ENCODE measurements at places on chromosomes 2 and 18.

- no peak for DNase-seq
- no peak overlapping the region for H3K27ac ChIP-seq
- no peaks in the 10 kb centered on the region for H3K36me3 ChIP-seq
- H3K4me1 ChIP-seq: no peaks in the 10 kb centered on the region
- H3K27me3 ChIP-seq: no peaks in the 10 kb centered on the region
These were observed 314.4 kb upstream of the NT5C1B start for GRCh38 chr2:18903750-18904149.

- peak; percentile 33 for DNase-seq
- H3K4me3 ChIP-seq: peak overlapping the region; percentile 86
- H3K27ac ChIP-seq: no peak overlapping the region
- no peaks in the 10 kb centered on the region for H3K36me3 ChIP-seq
These were observed 71.2 kb downstream of the PLB1 start for GRCh38 chr2:28567061-28567471.

DNA sequence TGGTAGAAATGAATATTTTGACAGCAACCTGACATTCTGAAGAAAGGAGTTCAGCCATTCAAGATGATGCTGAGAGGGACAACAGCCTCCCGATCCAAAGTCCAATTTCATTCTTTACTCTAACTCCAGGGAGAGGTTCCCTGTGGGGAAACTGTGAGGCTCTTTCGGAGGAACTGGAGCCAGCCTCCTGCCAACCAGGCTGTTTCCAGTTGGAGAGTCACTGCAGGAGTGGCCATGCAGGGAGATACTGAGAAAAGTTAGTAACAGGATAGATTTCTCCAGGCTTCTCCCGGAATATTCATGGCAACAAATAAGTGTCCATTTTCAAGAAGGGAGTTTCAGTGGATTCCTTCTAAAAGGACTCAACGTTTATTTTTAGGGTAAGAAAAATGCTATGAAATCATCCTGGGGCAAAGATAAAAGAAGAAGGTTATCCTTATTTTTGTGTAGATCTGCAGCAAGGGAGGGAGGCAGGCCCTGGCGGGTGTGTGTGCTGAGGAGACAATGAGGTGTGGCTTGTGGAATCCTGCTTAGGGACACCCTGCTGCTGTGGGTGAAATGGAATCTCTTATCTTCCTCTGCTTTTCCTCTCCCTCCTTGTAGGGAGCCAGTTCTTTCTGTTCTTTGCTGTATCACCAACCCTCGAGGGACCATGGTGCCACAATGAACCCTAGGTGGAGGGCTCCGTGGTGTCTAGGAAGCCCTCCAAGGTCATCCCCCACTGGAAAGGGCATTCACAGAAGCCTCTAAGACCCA is 18.1 kb downstream of the KLHL14 start:
- no peaks in the 10 kb centered on the region for H3K36me3 ChIP-seq
- peak overlapping the region; percentile 67 for H3K27ac ChIP-seq
- peaks cover 54% of the 10 kb centered on the region for H3K4me1 ChIP-seq
- no peaks in the 10 kb centered on the region for H3K27me3 ChIP-seq
- no peak overlapping the region for H3K4me3 ChIP-seq

GRCh38 chr18:53843113-53843760 is 381.2 kb downstream of the MBD2 start:
- peaks cover 11% of the 10 kb centered on the region for H3K36me3 ChIP-seq
- no peak overlapping the region for H3K4me3 ChIP-seq
- no peaks in the 10 kb centered on the region for H3K27me3 ChIP-seq
- no peak for DNase-seq
- no peak overlapping the region for H3K27ac ChIP-seq

DNA sequence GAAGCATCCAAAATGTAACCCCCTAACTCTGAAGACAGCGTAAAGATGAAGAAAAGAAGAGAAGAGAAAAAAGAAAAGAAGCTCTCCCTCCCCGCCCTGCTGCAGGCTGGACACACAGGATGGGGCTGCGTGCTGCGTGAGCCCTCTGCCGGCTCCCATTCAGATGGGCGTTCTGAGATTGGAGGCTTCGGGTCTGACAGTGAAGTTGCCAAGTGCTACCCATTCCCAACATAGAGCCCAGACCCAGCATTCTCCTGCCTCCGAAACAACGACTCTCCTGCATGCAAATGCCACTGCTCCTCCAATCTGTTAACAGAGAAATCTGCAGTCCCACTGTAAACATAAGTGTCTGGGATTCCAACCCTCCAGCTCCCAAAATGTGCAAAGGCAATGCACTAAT is 234.9 kb downstream of the BCL11A start:
- H3K4me1 ChIP-seq: peaks cover 36% of the 10 kb centered on the region
- H3K4me3 ChIP-seq: no peak overlapping the region
- no peak overlapping the region for H3K27ac ChIP-seq
- H3K27me3 ChIP-seq: no peaks in the 10 kb centered on the region
- no peak for DNase-seq
- H3K36me3 ChIP-seq: no peaks in the 10 kb centered on the region

- DNase-seq: no peak
- 0 out of 2 replicates have a peak overlapping the region, but pooled peaks have one; percentile 46 for H3K27ac ChIP-seq
- H3K4me1 ChIP-seq: peaks cover 18% of the 10 kb centered on the region
- H3K36me3 ChIP-seq: peaks cover 92% of the 10 kb centered on the region
- no peaks in the 10 kb centered on the region for H3K27me3 ChIP-seq
These were observed 11.6 kb downstream of the TRIB2 start for GRCh38 chr2:12728221-12728777.

DNA sequence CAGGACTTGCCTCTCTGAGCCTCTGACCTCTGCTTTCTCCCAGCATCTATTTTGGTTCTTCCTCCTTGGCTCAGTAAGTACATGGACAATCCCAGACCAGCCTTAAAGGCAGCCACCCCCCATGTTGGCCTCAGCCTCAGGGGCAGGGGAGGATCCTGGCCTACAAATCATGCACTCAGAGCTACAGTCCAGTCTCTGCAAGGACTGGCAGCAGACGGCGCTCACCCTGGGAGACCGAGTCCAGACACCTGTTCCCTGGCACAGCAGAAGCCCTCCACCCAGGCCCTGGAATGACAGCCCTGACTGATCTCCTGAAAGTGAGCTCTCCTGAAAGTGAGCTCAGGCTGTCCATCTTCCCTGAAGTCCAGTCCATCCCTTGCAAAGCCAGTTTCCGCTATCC is 25.7 kb upstream of the PTPN4 start:
- H3K27me3 ChIP-seq: no peaks in the 10 kb centered on the region
- H3K4me3 ChIP-seq: no peak overlapping the region
- DNase-seq: no peak
- no peak overlapping the region for H3K27ac ChIP-seq
- H3K4me1 ChIP-seq: peaks cover 20% of the 10 kb centered on the region

GRCh38 chr2:16114070-16114469 is 173.7 kb downstream of the MYCN start:
- H3K4me3 ChIP-seq: no peak overlapping the region
- no peak for DNase-seq
- no peaks in the 10 kb centered on the region for H3K36me3 ChIP-seq
- H3K27ac ChIP-seq: no peak overlapping the region
